ENCODE measurements at places on chromosomes 7 and 10.

DNA sequence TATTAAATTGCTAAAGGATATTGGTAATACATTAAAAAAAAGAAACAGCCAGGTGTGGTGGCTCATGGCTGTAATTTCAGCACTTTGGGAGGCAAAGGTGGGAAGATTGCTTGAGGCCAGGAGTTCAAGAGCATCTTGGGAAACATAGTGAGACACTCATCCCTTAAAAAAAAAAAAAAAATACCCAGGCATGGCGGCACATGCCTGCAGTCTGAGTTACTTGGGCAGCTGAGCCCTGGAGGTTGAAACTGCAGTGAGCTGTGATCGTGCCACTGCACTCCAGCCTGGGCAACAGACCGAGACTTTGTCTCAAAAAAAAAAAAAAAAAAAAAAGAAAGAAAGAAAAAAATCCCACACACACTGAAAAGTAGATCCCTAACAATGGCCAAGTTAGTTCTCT, 59.7 kb downstream of the MACC1 start:
- DNase-seq: no peak

DNA sequence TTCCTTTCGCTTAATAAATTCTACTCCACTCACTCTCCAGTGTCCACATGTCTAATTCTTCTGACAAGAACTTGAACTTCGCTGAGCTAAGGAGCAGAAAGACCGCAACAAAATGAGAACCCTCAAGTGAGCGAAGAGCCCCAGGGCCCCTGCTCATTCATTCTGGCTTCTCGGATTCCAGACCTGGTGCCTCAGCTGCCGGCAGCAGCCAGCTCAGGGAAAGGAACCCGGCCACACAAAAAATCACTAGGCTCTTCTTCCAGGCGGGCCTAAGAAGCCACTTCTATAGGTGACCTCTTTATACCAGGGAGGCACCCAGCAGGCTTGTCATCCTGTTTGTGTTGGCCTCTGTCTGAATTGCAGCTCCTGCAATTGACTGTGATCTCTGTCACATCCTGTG, 33.3 kb downstream of the OTUD1 start:
- DNase-seq: no peak

DNA sequence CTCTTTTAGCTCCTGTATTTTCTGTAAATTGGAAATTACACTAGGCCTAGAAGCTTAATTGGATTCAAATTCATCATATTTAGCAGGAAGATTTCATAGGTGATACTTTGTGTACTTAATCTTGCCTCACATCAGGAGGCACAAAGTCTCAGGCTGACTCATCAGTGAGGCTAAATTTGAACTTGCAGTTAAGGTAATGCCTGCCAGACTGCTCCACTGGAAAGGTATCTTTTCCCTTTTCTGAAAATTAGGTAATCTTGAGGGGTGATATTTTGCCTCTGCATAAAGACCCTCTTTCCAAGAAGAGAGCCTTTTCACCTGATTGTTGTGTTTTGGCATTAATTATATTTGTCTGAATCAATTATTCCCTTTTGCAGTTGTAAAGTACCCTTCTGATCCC, 14.6 kb downstream of the PPIA start:
- DNase-seq: no peak

- no peak for DNase-seq
Observed at GRCh38 chr10:68001539-68001938, 73.5 kb downstream of the HERC4 start.

GRCh38 chr10:97321032-97321803, 2.1 kb downstream of the FRAT1 start:
- no peak for DNase-seq

- DNase-seq: no peak
Observed at GRCh38 chr10:110898391-110898790, 20.6 kb downstream of the BBIP1 start.

GRCh38 chr10:95329296-95329695, 38.5 kb upstream of the PDLIM1 start:
- DNase-seq: no peak

DNA sequence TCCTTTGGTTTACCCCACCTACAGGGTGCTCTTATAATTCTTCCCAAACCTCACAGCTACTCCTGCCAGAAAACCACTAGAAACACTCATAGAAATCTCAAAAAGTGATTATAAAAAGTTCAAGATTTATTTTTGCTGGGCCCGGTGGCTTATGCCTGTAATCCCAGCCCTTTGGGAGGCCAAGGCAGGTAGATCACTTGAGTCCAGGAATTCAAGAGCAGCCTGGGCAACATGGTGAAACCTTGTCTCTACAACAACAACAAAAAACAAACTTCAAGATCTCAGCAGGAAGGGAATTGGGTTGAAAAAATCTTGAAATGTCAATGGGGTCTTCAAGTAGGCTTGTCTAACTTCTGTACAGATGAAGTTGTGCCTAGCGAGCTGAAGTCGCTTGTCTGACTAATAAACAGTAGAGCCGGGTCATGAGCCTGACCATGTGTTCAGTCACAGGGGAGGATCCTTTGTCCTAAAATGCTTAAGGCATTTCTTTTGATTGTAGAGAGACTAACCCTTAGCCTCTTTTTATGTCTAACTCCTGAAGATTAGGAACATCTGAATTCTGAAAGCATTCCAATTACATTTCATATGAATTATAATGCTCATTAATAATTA, 124.6 kb downstream of the NOC3L start:
- DNase-seq: no peak

DNA sequence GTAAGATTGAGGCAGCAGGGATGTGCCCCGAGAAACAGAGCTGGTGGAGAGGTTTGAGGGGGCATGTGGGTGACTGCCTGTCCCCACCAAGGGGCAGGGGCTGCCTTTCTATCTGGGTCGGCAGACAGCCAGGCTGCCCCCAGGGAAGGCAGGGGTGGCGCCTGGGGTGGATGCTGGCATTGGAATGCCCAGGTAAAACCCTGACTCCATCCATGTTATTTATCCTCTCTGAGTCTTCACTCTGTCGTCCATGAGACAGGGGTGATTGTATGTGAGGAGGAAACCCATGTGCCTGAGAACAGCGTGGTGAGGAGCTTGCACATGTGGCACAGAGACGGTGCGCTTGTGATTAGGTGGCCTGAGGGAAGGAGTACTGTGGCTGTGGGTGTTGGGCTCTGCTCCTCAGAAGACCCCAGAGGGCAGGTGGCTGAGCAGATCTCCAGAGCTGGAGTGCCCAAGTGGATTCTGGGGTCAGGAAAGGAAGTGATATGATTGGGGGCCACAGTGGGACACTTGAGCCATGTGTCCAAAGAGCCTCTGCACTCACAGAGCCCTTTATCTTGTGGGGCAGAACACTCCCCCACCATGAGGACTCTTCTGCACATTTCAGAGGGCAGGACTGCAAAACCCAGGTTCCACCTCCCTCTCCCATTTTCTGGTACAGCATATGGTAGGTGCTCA, 100.4 kb upstream of the RET start:
- no peak for DNase-seq

GRCh38 chr7:140512317-140513000, 33.2 kb upstream of the MKRN1 start:
- DNase-seq: peak; percentile 55

DNA sequence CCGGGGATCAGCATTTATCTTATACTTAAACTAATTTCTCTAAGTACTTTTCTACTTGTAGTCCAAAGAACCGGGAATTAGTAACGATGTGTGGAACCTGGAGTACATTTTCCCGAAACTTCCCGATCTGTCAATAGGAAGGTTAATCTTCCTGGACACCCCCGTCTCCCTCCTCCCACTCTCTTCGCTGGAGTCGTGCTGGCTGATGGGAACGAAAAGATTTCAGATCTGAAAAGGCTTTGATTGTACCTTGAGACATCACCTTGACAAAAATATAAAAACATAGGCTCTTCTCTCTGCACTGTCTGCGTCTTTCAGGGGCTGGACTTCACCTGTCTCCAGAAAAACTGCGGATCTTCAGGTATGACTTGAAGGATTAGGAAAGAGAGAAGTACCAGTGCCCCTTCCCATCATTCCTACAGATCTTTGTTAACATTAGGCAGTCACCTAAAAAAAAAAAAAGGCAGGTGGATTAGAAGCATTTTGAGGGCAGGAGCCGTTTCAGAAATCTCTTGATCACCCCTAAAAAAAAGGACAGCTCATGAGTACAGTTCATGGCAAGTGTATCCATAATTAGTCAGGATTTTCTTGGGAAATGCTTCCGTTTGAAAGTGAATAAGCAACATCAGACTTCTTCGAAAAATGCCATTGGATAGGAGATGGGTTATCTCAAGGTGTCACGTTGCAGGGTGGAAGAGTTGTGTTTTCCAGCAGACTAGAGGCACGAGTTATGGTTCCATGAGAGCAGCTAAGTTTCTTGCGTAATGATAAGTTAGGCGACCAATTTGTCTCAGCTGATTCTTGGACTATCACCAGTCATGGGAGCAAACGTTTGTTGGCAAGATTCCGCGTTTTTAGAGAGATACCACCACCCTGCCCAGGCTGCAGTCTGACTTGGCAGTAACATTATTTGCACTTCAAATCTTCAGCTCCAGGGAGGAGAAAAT, 7.8 kb upstream of the BAMBI start:
- no peak for DNase-seq

DNA sequence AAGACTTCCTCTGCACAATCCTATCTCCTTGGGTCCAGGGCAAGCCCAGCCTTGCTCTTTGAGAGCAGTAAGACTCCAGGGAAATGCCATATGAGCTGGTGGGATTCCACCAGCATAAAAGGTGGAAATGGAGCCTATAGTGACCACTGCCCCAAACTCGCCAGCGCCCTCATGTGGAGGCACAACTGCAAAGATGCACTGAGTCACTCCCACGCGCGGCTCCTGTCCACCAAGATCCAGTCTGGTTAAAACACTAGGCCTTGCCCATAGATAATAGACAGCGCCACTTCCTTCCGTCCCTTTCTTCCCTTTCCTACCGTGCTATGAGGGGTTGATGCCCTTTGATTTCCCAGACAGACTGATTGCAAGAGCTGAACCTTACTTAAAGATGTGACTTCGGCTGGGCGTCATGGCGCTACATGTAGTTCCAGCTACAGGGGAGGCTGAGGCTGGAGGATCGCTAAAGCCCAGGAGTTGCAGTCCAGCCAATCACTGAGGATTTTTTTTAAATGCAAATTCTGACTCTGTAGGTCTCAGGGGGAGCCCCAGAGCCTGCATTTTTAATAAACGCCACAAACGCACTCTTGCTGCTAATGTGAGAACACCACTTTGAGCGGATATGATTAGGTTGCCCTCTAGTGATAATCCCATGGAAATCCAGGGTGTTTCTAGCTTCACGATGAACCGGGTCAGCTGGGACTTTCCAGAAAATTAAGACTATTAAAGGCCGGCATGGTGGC, 136.5 kb downstream of the EPC1 start:
- peak; percentile 43 for DNase-seq

- DNase-seq: no peak
Observed at GRCh38 chr10:15368101-15368855, 2.8 kb downstream of the FAM171A1 start.

DNA sequence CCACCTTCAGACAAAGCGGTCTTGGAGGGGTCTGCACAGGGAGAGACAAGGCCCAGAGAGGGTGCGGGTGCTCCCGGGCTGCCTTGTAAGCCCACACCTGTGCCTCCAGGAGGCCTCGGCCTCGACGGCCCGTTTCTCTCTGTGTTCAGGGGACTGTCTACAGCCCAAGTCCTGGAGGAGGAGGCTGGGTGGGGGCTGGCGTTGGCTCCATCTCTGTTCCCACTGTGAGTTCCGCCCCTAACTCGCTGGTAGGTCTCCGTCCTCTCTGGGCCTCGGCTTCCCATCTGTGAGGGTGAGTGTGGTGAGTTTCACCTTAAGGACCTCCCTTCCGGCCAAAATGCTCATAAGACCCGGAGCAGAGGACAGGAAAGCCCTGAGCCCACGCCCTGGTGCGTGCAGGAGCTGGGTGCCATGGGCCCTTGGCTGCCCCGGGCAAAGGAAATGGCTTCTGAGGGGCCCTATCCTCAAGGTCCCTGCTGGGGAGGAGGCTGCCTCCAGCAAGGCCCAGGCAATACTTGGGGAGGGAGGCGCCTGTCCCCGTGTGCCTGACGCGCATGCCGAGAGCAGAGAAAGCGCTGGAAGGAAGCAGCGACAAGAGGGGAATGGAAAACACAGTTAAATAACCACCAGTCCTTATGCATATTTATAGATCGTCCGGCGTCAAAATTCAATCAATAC, 276.8 kb downstream of the ELFN1 start:
- no peak for DNase-seq

GRCh38 chr7:51006483-51007235, 224.0 kb upstream of the GRB10 start:
- DNase-seq: no peak

GRCh38 chr10:8337332-8337651, 282.8 kb downstream of the GATA3 start:
- DNase-seq: no peak

GRCh38 chr7:157607218-157607617, 270.4 kb downstream of the DNAJB6 start:
- DNase-seq: no peak

GRCh38 chr10:17905491-17905890, 46.2 kb upstream of the SLC39A12 start:
- no peak for DNase-seq

DNA sequence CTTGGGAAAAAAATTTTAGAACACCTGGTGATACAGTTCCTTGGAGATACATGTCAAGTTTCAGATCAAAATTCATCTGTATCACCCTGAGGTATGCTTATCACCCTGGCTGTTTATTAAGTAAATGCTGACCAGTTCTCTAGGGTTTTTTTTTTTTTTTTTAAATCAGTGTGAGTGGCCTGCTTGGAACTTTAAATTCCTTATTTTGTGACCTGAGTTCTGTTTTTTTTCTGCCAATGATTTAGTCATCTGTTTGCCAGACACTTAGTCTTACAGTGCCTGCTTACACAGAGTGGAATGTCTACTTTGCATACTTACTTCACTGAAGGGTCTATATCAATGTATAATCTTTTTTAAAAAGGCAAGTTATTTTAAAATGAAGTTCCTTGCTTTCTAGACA, 1.8 kb downstream of the TSPAN13 start:
- no peak for DNase-seq

GRCh38 chr10:12448340-12448728, 99.0 kb downstream of the CAMK1D start:
- DNase-seq: peak; percentile 25

- DNase-seq: peak; percentile 43
Observed at GRCh38 chr7:151689196-151689971, 169.7 kb upstream of the RHEB start.

DNA sequence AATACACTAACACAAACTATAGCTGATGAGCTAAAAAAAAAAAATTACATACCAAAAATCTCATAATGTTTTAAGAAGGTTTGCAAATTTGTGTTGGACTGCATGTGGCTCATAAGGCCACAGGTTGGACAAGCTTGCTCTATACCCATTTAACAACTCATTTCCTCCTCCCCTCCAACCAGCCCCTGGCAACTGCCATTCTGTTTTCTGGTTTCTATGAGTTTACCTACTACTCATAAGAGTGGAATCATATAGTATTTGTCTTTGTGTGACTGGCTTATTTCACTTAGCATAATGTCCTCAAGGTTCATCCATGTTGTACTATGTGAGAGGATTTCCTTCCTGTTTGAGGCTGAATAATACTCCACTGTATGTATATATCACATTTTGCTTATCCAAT, 100.4 kb upstream of the ARHGAP21 start:
- no peak for DNase-seq

All from SW480 (cell line).